ENCODE measurements at places on chromosomes 7 and 10. TPM values are rescaled to one million over a fixed set of nuclear protein-coding genes. Genes with fewer than 3 reads are reported as not detected.

Gene INMT
- 0.09 TPM for total RNA-seq

Gene SFTPD
- 0.22 TPM for total RNA-seq

DNA sequence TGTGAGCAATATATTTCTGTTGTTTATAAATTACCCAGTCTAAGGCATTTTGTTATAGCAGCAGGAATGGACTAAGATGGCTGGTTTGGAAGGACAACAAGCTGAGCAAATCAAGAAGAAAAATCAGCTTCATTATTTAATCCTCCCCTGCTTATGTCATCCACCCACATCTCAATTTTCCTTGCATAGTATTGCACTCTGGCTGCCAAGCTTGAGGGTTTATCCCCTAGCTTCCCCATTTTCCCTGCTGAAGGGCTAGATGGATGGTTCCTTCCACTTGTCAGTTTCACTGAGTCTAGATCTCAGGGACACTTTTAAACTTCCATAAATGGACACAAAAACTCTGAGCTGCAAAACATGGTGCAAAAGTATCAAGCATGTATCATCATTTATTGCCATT lies 75.2 kb upstream of the LAMB4 start:
- DNase-seq, result no peak

- no peak for DNase-seq
Observed at GRCh38 chr10:50992356-50992901, 81.9 kb upstream of the PRKG1 start.

DNA sequence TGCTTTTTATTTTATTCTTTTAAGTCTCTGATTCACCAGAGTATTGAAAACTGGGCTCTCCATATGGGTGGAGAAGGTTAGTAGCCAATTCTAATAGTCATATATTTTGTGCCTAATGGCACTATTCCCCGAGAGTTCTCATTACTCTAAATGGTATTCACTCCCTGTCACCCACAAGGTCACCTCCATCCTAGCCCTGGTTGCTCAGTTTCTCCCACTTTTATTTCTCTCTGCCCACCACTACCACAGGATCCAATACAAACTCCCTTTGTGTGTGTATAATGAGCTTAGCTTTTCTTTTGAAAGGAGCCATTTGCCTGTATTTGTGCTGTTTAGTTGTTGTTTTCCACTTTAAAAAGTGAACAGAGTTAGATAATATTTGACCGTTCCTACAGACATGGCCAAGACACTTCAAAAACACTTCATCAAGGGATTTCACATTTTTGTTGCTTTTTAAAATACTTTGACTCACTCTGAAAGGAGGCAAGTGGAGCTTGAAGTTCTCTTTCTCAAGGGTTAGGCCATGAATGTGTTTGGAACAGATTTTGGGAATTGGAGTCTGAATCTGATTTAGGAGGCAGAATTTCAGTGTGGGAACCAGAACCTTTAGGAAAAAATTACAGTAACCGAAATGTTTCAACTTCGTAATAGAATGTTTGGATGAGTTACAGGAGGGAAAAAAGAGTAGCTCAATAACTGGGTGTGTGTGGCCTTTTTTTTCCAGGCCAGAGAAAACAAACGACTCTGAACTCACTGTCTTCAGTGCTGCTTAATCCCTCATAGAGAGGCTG lies 321.3 kb downstream of the BICC1 start:
- DNase-seq, result no peak

DNA sequence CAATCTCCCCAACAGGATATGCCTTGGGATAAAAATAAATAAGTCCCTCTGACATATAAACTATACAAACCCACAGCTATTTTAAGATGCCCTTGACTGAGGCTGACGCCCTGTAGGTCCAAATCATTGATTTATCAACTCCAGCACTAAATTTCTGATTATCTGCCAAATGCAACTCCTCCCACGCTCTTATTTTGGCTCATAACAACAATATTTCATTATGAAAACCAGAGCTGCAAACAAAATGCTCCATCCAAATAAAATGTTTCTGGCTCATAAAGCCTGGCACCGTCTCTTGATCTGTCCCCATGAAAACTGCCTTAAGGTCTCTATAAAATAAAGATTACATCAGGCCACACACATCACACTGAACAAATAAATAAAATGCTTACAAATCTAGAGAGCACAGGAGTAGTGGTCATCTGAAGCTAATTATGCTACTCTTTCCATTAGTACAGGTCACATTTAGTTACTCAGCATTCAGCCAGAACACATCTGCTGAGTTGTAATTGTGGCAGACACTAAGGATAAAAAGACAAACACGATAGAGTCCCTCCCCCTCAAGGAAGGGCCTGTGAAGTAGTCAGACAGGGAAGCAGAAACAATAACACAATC lies 28.8 kb downstream of the CACUL1 start:
- peak; percentile 16 for DNase-seq

GRCh38 chr10:33937036-33937730 lies 602.7 kb upstream of the NRP1 start:
- no peak for DNase-seq

- no peak for DNase-seq
Observed at GRCh38 chr10:62171791-62172190, 96.9 kb downstream of the RTKN2 start.

DNA sequence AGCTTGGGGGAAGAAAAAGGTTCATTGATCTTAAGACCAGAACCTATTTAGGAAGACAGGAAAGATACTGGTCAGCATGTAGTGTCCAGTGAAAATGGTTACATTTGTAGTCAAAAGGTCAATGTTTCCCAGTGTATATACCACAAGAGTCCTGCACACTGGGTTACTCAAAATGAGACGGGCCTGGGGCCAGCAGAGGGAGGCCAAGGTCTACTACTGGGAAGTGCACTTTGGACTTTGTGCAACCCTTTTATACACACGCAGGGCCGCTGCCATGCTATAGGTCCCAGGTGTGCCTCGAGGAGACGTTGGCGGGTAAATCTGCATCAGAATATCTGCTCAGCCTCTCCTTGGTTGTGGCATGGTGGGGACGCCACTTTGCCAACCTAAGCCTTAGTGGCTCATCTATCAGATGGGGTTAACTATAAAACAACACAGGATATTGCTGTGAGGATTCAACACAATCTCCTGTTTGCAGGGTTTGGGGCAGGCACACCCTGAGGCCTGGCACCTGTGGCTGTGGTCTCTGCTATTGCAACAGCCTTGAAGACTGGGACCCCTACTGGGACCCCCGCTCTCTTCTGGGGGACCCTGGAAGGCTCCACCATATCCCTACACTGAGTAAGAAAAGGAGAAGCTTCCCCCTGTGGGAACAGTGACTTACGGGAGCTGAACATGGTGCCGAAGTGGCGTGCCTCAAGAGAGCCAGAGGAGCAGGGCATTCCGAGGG lies 19.7 kb downstream of the CLRN3 start:
- DNase-seq, result no peak

GRCh38 chr10:10804061-10804460 lies 213.6 kb upstream of the CELF2 start:
- DNase-seq, result no peak

DNA sequence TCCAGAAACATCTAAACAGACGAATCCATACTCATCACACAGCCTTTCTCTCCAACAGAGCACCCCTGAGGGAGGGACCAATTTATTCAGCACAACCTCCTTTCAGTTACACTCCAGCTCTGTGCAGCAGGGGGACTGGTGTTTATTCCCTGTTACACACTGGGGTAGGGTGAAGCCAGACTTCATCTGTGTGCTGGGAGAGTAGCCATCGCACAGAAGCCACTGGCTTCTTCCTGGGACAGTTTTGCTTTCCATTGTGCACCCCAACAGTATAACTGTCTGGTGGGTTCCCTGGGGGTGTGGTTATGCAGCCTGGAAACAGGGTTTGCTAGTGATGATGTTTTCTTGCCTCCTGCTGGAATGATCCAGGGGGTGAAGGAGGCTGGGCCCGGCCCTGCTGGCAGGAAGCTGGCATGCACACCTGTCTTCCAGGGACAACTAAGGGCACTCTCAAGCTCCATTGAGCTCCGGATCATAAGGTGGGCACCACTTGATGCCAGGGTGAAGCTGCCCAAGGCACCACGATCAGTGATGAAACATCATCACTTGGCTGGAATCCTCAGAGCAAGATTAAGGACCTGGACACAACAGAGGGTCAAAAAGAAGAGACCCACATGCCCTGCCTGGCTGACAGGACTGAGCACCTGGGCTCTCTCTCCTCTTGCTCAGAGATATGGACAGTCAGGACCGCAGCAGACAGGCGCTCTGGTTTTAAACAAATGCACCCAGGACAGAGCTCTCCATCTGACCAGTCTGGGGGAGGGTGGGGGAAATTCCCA lies 293.2 kb downstream of the GRID1 start:
- no peak for DNase-seq

Gene SEMA3E
- total RNA-seq, result 3.7 TPM

Data from astrocyte (in vitro differentiated cells and primary cell).